Cardiac fibroblast (primary cell): ENCODE measurements at places on chromosomes 5 and 9.
A peak's percentile ranks its signal among the peaks of the same experiment; 100 is the strongest.

DNA sequence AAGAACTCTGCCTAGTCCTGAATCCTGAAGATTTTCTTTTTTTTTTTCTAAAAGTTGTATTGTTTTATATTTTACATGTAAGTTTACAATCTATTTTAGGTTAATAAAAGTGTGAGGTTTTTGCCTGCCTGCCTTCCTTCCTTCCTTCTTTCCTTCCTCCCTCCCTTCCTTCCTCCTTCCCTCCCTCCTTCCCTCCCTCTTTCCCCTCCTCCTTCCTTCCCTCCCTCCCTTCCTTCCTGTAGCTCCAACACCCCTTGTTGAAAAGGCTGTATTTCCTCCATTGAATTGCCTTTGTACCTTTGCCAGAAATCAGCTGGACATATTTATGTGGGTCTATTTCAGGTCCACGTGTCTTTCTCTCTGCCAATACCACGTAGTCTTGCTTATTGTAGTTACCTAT, 46.6 kb downstream of the CACNA1B start:
- no peak for DNase-seq

- DNase-seq = peak; percentile 55
These were observed 57.3 kb upstream of the SLC28A3 start for GRCh38 chr9:84397822-84398221.

- no peak for DNase-seq
These were observed 1240.1 kb upstream of the WWC1 start for GRCh38 chr5:167051402-167051768.

DNA sequence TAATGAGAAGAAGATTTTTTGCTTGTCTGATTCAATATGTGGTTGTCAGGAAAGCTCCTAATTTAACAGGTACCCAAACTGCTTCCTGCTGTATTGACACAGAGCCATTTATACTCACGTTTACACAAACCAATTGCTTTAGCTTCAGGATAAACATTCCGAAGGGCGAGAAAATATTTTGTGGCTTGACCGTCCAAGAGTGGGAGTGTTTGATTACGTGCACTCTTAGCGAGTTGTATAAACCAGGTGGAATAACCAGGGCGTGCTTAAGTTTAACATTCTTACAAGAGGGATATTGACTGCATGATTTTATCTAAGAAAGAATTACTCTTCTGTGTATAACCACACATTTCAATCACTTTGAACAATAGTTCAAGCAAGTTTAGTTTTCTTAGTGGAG, 278.7 kb upstream of the TYRP1 start:
- DNase-seq = no peak

GRCh38 chr5:122101636-122102285, 23.7 kb upstream of the LOX start:
- DNase-seq = peak; percentile 84
